ENCODE measurements at places on chromosomes 1 and 21.

DNA sequence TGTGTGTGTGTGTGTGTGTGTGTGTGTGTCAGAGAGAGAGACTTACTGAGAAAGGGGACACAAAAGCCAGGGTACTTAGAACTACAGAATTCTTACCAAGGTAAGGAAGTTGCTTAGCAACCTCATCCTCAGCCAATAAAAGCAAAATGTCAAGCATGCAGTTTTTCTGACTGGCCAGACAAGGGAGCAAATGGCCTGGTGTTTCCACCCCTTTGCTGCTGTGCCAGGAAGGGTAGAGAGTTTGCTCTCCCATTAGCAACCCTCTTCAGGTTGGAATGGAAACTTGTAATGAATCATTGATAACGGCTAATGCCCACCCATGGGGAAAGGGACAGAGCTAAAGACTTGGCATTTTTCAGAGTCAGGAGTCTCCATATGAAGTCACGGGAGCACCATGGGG, 10.6 kb downstream of the RXRG start:
- no peak for DNase-seq

GRCh38 chr1:228445490-228445842, 28.8 kb upstream of the TRIM17 start:
- DNase-seq: no peak

DNA sequence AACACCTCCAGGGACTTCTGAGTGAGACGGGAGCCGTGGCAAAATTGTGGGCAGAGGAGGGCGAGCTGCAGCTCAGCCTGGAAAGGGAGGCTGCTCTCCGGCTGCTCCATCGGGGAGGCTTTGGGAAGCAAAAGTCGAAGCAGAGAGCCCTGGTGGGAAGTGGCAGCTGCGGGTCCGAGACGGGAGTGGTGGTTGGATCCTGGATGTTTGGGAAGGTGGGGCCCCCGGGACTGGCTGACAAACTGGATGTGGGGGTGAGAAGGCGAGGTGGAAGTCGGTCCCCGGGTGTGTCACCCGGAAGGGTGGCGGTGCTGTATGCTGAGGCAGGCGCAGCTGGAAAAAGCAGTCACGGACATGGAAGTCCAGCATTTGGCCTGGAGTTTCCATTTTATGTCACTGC, 52.1 kb downstream of the KCNAB2 start:
- DNase-seq: no peak

DNA sequence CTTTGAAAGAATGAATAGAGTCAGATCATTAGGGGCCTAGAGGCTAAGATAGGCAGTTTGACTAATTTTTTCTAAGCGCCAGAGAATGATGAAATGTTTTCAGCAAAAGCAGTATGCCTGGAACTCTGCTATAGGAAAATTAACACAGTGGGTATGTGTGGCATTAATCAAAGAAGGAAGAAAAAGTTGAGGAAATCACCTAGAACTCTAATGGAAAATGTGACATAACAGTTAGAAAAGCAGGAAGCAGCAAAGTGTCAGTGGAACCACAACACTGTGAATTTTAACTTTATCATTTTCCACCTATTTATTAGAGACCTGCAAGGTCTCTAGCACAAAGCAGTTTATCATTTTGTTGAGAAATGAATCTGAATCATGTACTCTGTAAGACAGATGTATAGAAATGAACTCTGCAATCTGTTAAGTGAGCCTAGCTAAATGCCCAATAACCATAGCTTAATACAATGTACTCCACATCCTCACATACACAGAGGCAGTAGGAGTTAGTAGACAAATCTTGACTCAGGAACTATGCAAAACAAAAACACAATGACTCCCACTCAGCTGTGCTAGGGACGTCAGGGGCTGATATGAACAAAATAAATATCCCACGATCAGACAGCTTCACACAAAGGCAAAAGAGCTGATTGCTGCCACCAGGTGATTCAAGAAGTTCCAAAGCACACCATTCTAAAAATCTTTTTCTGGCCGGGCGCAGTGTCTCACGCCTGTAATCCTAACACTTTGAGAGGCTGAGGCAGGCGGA, 500.7 kb upstream of the NFIA start:
- no peak for DNase-seq

DNA sequence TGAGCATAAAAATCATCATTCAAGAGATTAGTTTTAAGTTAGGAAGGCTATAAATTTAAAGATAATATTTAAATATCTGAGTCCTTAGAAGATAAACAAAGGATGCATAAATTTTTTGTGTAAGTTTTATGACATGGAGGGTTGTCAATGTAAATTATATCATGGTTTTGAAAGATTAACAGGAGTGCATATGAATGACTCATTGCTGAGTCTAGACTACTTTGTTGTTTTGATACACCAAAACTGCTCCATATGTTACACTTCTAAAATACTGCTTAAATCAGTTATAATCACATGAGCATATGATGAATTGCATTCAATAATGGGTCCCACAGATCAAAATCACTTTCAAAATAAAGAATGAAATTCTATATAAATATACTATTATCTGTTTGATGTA, 312.5 kb downstream of the KCNT2 start:
- DNase-seq: no peak

- DNase-seq: no peak
Observed at GRCh38 chr1:158830074-158830677, 975 bp upstream of the MNDA start.

DNA sequence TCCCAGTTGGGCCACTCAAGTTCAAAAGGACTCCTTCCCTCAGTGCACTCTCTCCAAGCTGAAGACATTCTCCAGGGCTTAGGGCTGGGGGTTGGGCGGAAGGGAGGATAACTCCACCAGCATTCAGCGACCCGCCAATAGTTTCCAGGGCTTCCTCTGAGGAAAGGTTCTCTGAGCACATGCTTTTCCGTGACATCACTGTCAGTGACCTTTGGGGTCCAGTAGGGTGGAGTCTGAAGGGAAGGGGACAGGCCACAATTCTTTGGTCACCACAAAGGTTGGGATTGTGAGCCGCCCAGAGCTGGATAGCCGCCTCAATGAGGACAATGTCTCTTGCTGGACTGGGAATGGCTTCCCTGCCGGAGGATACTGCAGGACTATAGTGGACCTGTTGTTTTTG, 22.8 kb upstream of the RXRG start:
- no peak for DNase-seq

DNA sequence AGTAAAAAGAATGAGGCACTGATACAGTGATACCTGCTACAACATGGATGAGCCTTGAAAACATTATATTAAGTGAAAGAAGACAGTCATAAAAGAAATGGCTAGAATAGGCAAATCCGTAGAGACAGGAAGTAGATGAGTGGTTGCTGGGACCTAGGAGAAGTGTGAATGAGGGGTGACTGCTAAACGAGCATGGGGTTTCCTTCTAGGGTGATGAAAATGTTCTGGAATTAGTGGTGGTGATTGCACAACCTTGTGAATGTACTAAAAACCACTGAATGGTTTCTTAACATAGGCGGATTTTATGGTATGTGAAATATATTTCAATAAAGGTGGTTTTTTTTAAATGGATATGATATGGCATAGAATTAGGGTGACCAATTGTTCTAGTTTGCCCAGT, 12.6 kb upstream of the SERINC2 start:
- no peak for DNase-seq

DNA sequence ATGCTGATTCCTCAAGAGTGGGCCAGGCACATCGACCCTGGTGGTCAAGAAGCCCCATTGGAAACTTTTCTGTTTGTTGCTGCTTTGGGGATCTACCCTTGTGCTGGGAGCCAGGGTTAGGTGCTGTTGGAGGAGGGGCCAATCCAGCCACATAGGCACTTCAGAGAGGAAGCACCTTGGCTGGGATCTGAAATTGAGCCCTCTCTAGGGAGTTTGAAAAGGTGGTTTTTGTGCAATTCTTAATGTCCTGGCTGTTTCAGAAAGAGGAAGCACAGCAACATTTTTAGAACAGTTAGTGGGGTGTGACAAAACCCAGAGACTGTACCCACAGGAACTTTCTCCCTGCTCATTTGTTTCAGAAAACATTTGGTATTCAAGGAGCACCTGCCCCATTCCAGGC, 17.2 kb upstream of the BEND5 start:
- DNase-seq: no peak

GRCh38 chr1:54229281-54229891, 29.4 kb downstream of the MRPL37 start:
- DNase-seq: no peak

- no peak for DNase-seq
Observed at GRCh38 chr1:173224280-173224892, 17.3 kb upstream of the TNFSF4 start.

DNA sequence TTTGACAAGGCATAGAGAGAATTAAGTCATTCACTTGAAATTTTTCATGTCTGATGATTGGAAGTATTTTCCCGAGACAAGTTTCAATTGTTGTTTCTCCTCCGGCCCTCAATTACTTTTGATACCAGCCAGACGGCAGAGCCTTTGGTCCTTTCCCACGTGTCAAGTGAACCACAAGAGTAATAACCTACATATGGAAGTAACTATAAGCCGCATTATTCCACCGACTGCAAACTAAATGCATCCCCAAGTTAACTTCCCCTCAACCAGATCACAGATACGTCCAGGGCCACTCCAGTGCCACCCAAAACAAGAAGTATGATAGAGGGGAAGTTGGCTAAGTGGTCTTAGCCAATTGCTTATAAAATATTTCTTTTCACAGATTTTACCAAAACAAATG, 20.2 kb downstream of the COLGALT2 start:
- no peak for DNase-seq

GRCh38 chr1:156892190-156893047, 1.1 kb upstream of the PEAR1 start:
- peak; percentile 90 for DNase-seq

DNA sequence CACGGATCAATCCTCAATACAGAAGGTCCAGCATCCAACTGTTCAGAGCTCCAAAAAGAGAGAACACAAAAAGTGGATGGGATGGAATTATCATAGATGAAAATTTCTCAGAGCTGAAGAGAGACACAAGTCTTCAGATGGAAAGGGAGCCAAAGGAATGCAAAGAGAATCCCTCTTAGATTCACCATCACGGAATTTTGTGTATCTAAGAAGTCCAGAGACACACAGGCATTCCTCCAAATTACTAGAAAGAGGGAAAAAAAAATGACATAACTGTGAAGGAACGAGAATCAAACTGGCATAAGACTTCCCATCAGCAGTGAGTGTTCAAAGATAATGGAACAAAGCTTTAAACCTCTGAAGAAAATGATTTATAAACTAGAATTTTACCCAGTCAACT, 101.2 kb downstream of the ZSCAN20 start:
- DNase-seq: no peak

- DNase-seq: no peak
Observed at GRCh38 chr1:180945151-180945550, 32.5 kb downstream of the KIAA1614 start.

DNA sequence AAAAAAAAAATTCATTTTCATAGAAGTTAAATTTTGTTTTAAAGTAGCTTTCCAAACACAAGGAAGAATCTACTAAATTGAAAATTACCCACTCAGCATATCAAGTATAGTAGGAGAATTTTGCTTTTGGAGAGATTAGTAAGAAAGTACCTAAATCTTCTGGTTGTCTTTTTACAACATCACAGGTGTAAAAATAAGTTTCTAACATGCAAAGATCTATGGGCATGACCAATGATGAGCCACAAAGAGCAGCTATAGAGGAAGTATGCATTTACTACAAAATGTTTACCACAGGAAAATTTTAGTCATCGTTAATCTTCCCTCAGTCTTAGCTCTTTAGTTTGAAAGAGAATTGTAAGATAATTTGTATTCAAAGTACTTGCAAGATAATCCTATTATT, 28.1 kb downstream of the ANGPTL3 start:
- no peak for DNase-seq

DNA sequence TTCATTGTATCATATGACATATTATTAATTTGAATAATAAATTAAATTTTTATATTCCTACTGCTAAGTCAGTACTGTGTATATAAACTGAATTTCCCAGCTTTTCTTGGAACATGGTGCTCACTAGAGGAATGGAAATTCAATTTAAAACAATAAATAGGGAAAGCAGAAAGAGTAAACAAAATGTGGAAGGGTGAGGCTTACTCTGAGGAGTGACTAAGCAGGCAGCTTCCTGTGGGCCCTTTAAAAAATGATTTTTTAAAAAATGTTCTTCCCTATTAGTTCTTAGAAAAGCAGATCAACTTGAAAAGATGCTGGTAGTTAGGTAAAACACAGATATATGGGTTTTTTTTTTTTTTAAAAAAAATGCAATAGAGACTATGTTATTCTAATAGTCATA, 49.5 kb upstream of the S1PR1 start:
- no peak for DNase-seq

DNA sequence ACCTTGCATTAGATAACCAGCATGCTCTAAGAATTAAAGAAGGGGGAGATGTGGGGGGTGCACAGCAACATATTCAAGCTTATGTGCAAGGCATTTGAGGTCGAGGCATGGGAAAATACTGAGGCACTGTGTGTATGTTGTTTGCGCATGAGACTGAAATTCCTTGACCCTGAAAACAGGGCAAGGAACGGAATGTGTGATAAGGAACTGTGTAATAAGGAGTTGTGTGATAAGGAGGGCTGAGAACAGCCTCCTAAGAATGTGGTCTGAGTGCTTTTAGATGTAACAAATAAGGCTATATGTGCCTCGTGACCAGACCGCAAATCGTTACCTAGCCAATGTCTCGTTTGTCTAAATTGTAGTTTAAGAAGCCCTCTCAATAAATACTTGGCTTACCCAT, 26.5 kb upstream of the ITLN1 start:
- DNase-seq: no peak

GRCh38 chr1:3403388-3404231, 50.9 kb upstream of the ARHGEF16 start:
- DNase-seq: no peak

DNA sequence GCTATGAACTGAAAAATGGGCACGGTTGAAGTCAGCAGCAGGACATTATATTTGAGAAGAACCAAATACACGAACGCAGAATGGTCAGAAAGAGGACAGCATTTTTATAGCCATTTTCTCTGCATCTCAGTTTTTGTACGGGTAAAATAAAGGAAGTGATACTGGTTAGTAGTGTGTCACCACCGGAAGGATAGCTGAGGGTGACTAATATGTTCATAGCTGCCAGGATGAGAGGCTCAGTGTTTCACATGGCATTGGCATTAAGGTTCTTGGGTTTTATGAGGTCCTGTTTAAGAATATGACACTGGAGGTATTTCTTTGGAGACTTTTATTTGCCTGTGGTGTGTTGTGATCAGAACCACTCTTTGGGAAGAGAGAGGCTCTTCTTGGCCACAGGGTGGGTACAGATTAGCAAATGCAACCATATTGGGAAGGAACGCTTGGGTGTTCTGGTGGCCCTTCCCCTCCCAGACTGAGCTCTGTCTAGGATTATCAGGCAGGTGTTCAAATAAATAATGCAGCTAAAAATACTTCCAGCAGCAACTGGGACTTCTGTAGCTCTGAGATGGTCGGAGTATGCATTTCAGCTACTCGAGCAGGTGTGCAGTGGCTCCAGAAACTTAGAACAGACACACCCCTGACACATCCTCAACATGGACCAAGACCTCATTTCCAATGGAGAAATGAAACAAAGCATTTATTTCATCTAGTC, 158.2 kb downstream of the PBX1 start:
- DNase-seq: no peak

- no peak for DNase-seq
Observed at GRCh38 chr1:17404820-17405219, 32.8 kb downstream of the PADI6 start.
